Motor neuron (in vitro differentiated cells): ENCODE measurements at places on chromosomes 7 and 10. TPM values are rescaled to one million over a fixed set of nuclear protein-coding genes. Genes with fewer than 3 reads are reported as not detected.

- ATAC-seq: no peak
Measured at GRCh38 chr10:93812659-93813338, 55.1 kb downstream of the LGI1 start.

- ATAC-seq: no peak
Measured at GRCh38 chr7:41809940-41810576, 107.2 kb upstream of the INHBA start.

The PLPP4 gene
- total RNA-seq: 2.2 and 2.3 TPM in 2 replicates

GRCh38 chr7:4131063-4131462, 551.0 kb upstream of the FOXK1 start:
- ATAC-seq: no peak

The PRSS1 gene
- total RNA-seq: not detected in 2 replicates

GRCh38 chr7:63065684-63066083, 933.0 kb upstream of the ZNF722 start:
- no peak for ATAC-seq

GRCh38 chr7:105816266-105816843, 60.0 kb downstream of the ATXN7L1 start:
- no peak for ATAC-seq

The RSPH10B gene
- 0.42 and 0.68 TPM in 2 replicates for total RNA-seq

The CYP2E1 gene
- total RNA-seq: 1.4 and 3.1 TPM in 2 replicates

The ADGRA1 gene
- total RNA-seq: 0.20 and 0.22 TPM in 2 replicates

DNA sequence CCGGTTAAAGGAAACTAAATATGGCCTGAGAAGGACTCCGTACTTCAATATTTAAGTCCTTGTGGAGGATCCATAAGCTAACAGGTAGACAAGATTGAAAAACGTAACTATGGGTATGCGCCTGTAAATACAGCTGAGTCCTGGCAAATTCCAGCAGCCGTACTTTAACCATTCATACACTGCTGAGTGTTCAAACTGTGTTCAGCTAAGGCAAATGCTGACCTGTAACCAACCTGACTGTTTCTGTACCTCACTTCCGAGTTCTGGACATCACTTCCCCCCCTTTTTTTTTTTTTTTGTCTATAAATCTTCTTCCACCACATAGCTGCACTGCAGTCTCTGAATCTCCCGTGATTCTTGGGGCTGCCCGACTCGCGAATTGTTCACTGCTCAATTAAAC, 69.1 kb downstream of the SRPK2 start:
- ATAC-seq: no peak

The NUTM2E gene
- total RNA-seq: 0.24 and 0.34 TPM in 2 replicates

The CPED1 gene
- 0.40 and 0.58 TPM in 2 replicates for total RNA-seq

The GCK gene
- total RNA-seq: 0.31 TPM in 1 of 2 replicates, not detected in the other

The PCLO gene
- total RNA-seq: 6.5 and 7.2 TPM in 2 replicates

The ANKRD61 gene
- 3.4 and 3.5 TPM in 2 replicates for total RNA-seq

- ATAC-seq: no peak
Measured at GRCh38 chr10:118028619-118029018, 18.1 kb downstream of the RAB11FIP2 start.

GRCh38 chr10:118870467-118871243, 115.9 kb upstream of the CACUL1 start:
- ATAC-seq: peak; percentile 92

DNA sequence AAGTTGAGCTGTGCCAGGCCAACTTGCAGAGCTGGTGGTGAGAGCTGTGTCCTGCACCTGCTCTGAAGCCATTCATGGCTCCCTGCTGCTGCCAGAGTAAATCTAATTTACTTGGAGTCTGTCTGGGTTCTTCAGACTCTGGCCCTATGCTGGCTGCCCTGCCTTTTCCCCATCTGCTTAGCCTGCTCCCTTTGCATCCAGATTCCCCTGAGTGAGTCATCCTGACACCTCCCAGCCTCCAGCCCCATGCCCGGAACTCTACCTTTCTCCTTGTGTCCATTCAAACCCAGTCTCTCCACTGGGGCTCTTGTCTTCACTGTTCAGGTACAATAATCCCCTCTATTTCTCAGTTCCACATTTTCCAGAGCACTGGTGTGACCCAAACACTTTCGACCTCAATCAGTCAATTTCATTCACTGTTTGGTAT, 434.4 kb upstream of the ZMIZ1 start:
- ATAC-seq: peak; percentile 84

The CNPY1 gene
- total RNA-seq: not detected in 2 replicates

- no peak for ATAC-seq
Measured at GRCh38 chr10:103643381-103643780, 149.9 kb downstream of the NEURL1 start.

The MICALL2 gene
- 10.5 and 20.4 TPM in 2 replicates for total RNA-seq

GRCh38 chr10:33862536-33863105, 528.2 kb upstream of the NRP1 start:
- ATAC-seq: peak; percentile 39

- no peak for ATAC-seq
Measured at GRCh38 chr7:79877874-79878465, 256.7 kb upstream of the GNAI1 start.

The PPP1R17 gene
- total RNA-seq: 0.60 and 1.2 TPM in 2 replicates

The INSYN2A gene
- 4.9 and 5.7 TPM in 2 replicates for total RNA-seq

The CEP41 gene
- total RNA-seq: 22.6 and 23.6 TPM in 2 replicates

- no peak for ATAC-seq
Measured at GRCh38 chr10:103765981-103766380, 89.4 kb downstream of the SH3PXD2A start.

The MBL2 gene
- total RNA-seq: not detected in 2 replicates

GRCh38 chr10:13658871-13659685, 72.3 kb downstream of the PRPF18 start:
- ATAC-seq: no peak

- ATAC-seq: no peak
Measured at GRCh38 chr10:128837478-128837877, 629.6 kb upstream of the MGMT start.

The SPRN gene
- 5.8 TPM in 2 replicates for total RNA-seq

DNA sequence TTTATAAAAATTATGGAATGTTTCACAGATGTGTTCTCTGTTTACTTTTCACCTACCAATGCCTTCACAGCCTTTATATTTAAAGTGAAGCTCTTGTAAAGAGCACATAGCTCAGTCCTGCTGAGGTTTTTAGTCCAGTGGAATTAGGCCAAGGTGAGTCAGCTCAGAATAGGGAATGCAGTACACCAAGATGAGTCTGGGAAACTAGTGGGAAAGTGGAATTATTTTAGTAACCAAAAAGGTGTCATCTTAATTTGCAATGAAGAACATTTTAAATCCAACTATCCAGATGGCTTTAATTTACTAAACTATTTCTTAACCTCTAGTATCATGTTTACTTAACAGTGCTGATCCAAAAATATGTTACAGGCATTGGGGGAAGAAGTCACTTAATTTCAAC, 236.3 kb upstream of the CTBP2 start:
- ATAC-seq: peak; percentile 34

The HABP2 gene
- 0.09 and 0.21 TPM in 2 replicates for total RNA-seq

DNA sequence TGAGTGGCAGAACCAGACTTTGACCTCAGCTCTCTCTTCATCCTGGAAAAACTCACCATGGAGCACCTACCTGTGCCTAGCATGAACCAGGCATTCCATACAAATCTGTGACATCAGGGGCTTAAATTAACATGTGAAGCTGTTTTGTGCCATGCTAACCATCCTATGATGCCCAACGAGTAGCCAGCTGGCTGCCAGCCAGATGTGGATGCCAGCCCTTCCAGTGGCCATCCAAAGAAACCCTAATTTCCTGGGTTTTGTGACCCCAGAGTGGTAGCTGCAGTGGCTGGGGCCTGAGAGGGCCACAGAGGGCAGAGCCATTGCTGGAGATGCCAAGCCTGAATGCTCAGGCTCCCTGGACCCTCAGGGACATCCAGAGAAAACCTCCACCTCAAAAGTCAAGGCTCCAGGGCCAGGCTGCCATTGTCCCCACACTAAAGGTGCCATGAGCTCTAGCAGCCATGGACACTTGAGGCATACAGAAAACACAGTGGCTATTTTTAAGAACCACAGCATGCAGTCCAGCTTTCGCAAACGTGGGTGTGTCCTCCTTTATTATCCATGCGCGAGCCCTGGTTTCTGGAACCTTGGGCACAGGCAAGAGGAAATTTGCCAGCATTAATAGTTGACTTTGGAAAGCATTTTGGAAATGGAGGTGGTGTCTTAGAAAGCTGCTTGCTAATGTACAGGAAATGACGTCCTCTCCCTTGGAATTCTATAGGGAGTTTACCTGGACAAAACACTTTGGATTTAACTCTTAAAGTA, 6.0 kb downstream of the CPXM2 start:
- no peak for ATAC-seq

GRCh38 chr7:12490107-12490688, 80.3 kb upstream of the SCIN start:
- ATAC-seq: no peak

GRCh38 chr7:28685644-28686417, 272.3 kb downstream of the TRIL start:
- ATAC-seq: peak; percentile 93

The SORBS1 gene
- total RNA-seq: 1.6 and 2.0 TPM in 2 replicates

GRCh38 chr10:88794731-88795130, 7.8 kb upstream of the LIPM start:
- no peak for ATAC-seq

DNA sequence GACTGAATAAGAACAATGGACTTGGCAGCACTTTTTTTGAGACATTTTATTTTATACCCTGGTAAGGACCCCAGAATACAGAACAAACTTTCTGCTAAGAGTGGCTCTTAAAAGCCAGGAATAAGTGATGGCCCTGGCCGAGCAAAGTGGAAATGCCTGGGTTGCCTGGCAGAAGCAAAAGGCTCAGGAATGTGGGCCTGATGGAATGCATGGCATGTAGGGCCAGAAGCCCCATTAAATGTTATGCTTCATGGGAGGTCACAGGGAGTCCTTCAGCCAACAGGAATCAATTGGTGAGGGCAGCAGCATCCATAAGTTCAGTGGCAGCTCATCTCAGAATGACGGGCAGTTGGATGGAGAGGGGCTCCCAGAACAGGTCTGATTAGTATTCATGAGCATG, 301.5 kb upstream of the CACNA2D1 start:
- ATAC-seq: peak; percentile 20

- no peak for ATAC-seq
Measured at GRCh38 chr10:119320981-119321380, 113.6 kb downstream of the GRK5 start.

The FOXI2 gene
- 1.0 TPM in 1 of 2 replicates, not detected in the other for total RNA-seq

DNA sequence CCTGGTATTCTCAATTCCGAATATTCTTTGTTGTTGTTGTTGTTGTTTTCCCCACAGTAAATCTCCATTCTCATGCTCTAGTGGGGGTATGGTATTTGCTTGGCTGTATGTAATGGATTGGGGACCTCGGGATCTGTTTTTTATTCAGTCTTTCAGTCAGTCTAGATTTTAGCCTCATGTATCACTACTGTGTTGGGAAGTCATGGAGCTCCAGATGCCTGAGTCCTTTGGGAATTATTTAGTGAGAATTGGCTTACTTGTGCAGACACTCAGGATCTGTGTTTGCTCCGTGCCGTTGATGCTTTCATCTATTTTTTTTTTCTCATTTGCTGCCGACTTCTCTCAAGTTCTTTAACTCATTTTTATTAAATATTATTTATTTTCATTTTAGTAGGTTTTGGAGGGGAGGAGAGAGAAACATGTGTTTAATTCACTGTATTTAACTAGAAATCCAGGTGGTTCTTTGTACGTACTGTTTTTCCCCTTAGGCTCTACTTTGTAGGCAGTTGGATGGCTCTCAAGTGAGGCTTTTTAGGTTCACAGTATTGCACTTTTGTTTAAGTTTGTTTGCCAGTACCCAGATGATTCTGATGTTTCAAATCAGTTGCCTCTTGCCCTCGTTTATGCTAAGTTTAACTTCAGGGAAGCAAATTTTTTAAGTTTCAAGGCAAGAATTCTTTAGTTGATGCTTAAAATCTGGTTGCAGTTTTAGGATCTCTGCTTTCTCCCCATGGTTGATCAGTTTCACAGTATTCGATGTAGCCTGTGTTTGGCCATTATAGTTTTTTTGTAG, 36.9 kb downstream of the ZNRF2 start:
- ATAC-seq: no peak

The NEURL1 gene
- 2.4 TPM in 2 replicates for total RNA-seq

DNA sequence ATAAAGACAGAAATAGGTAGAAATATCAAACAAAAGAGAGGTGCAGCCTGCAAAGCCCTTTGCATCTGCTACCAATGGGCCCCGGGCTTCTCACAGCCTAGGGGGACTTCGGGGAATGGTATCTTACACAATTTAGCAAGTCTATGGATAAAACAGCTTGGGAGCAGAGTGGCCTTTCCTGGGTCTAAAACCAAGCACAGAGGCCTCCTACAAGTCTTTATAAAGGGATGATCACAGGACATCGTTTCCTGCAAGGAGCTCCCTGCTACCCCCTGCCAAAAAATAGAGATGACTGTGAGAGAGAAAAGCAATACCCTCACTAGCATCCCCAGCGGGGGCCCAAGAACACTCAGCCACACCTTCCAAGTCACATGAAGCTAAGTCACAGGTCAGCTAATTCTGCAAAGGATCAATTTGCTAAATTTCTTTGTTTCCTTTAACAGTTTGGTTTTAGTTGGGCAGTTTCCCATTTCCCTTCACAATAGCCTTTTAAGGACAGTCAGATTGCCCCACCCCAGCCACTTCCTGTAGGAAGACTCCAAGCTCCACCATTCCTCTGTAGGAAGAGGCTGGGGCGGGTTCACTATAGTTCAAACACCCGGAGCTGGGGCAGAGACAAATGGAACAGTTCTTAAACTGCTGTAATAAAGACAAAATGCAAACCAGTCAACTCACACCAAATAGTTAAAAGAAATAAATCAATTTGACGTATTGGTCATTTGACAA, 105.5 kb downstream of the SLIT1 start:
- no peak for ATAC-seq

The DLX5 gene
- not detected in 2 replicates for total RNA-seq

DNA sequence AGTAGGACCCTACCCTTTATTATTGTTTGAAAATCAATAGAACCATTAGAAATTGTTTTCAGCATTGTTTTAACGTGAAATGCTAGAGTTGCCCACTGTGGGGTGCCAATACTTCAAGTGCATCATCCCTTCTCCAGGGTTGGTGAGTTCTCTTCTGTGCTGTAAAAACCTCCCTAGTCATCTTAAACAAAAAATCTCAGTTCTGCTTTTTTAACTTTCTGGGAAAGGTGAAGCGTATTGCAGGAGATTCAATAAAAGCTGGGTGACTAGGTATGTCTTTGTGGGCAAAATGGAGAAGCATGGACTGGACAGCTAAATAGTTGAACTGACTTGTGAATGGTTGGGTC, 699.1 kb downstream of the SUGCT start:
- no peak for ATAC-seq

DNA sequence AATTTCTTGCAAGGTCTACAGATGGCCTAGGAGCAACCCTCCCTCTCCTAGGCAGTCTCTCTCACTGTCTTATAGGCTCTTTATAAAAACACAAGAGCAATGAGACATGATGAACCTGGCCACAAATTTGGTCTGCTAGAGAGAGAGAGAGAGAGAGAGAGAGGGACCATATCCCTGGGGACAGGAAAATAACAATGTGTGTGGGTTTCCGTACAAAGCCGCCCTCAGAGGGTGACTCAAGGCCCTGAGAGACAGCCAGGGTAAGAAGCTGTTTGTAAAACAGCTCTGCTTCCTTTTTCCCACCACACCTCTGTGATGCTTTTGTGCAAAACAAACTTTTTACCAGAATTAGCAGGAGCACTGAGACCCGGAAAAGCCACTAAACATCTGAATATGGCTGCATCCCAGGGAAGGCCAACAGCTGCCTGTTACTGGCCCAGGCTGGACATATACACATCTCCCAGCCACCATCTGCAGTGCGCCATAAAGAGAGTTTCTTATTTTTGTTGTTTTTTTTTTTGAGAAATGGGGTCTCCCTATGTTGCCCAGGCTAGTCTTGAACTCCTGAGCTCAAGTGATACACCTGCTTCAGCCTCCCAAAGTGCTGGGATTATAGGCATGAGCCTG, 18.4 kb downstream of the GIMAP5 start:
- ATAC-seq: no peak

- ATAC-seq: no peak
Measured at GRCh38 chr10:11663763-11664555, 52.5 kb upstream of the USP6NL start.

The RHEB gene
- total RNA-seq: 81.7 and 83.4 TPM in 2 replicates

The TRIM4 gene
- 23.9 and 25.6 TPM in 2 replicates for total RNA-seq
